NCI-H774 (cell line): ENCODE measurements at places on chromosomes 4 and X.

- DNase-seq = no peak
These were observed 27.3 kb upstream of the TRIM2 start for GRCh38 chr4:153176938-153177337.

- no peak for DNase-seq
These were observed 13.0 kb downstream of the RBMX2 start for GRCh38 chrX:130414800-130415199.

DNA sequence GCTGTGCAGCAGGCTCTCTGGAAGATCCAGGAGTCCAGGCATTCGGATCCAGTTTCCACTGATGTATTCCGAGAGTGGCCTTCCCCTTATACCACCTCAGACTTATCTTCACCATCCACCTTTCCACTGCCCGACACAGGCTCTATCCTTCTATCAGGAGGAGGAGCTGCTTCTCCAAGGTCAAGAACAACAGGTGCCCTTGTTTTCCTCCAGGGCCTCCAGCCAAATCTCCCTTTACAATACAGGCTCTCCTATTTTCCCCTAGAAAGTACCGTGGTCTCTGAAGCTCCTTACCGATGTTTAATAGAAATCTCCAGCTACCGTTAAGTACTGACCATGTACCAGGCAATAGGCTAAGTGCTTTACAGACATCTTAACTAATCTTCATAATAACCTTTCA lies 61.3 kb downstream of the AFAP1 start:
- DNase-seq = no peak

DNA sequence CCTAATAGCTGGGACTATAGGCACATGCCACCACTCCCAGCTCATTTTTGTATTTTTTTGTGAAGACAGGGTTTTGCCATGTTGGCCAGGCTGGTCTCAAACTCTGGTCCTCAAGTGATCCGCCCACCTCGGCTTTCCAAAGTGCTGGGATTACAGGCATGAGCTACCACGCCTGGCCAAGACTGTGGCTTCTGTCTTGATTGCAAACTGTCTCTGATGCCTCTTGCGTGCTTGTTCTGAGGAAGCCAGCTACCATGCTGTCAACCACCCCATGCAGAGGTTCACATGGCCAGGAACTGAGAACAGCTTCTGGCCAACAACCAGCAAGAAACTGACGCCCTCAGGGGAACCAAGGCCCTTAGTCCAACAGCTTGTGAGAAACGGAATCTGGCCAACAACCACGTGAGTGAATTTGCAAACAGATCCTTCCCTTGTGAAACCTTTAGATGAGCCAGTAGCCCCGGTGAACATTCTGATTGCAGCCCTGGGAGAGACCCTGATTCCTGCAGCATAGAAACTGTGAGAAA lies 71.2 kb downstream of the SUPT20HL2 start:
- no peak for DNase-seq

GRCh38 chrX:28585767-28586166 lies 1.5 kb upstream of the IL1RAPL1 start:
- DNase-seq = no peak
